ENCODE measurements at places on chromosomes 7 and 10.

GRCh38 chr10:27020243-27020642 is 80.1 kb downstream of the ANKRD26 start:
- DNase-seq, result no peak

DNA sequence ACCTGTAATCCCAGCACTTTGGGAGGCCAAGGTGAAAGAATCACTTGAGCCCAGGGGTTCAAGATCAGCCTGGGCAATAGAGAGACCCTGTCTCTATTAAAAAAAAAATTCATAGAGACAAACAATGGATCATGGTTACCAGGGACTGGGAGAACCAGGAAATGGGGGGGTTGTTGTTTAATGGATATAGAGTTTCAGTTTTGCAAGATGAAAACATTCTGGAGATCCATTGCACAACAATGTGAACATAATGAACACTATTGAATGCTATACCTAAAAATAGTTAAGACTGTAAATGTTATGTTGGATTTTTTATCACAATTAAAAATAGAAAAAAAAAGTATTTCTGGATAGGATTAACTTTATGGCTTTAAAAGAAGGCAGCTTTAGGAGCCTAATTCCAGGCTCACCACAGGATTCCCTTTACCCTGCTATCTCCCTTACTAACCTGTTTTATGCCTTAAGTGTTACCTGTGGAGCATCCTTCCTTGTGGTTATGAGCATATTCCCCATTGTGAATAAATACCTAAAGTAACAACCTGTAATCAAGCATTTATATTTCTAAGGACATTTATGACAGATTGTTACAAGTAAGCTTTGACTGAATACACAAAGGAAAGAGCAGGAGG is 45.1 kb upstream of the SGCE start:
- DNase-seq, result no peak

- DNase-seq, result no peak
These were observed 18.8 kb downstream of the MRPS24 start for GRCh38 chr7:43850348-43851116.

DNA sequence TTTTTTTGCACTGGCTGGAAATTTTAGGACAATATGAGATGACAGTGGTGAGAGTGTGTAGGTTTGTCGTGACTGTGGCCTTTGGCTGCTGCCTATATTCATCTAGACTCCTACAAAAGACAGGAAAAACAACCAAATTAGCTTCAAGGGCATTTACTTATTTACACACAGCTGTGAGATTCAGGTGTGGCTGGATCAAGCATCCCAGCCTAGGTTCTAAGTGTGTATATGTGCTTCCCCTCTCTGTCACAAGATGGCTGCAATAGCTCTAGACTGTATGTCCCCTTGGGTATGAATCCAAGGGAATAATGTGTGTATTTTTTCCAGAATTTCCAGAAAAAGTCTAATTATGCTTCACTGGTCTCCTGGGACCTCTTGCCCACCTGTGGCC is 25.5 kb upstream of the INPP5A start:
- DNase-seq, result no peak

GRCh38 chr10:46299536-46300369 is 13.0 kb downstream of the ANTXRL start:
- no peak for DNase-seq

GRCh38 chr10:129280155-129280502 is 186.9 kb upstream of the MGMT start:
- no peak for DNase-seq

GRCh38 chr7:9324513-9324912 is 891.1 kb downstream of the NXPH1 start:
- DNase-seq, result no peak

- DNase-seq, result no peak
These were observed 23.3 kb upstream of the MEST start for GRCh38 chr7:130468612-130469011.

DNA sequence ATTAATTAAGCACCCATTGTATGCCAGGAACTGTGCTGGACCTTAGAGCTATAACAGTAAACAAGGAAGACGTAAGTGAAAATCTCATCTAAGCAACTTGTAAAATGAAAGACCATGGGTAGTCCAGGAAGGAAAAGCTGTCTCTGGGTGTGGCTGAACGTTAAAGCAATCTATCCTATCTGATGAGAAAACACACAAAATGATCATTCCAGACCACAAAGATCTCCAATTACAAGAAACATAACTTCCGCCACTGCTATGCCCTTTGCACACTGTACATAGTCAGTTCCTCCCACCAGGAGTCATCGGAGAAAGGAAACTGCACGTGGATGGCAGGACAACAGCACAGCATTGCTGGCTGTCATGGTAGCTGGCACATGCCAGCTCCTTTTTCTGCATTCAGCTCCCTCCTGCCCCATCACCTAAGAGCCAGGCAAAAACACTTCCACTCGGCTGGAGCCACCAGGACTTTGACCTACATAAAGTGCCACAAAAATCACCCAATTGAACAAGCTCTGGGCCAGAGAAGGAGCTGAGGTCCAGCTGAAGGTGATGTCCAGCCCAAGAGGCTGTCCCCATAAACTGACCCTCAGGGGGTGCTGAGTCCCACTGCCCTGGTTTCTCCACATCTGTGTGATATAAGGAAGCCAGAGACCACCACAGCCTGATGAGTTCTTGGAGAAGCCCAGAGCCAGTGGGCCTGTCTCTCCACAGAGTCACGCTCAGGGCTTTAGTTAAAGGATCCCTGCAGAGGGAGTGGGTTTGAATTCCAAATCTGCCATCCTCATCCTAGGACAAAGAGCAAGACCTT is 56.4 kb downstream of the STEAP1B start:
- DNase-seq, result no peak

GRCh38 chr10:18140149-18140956 is at the start of gene CACNB2:
CACNB2 (plus strand) TSS chr10:18140424.
- peak; percentile 65 for DNase-seq

DNA sequence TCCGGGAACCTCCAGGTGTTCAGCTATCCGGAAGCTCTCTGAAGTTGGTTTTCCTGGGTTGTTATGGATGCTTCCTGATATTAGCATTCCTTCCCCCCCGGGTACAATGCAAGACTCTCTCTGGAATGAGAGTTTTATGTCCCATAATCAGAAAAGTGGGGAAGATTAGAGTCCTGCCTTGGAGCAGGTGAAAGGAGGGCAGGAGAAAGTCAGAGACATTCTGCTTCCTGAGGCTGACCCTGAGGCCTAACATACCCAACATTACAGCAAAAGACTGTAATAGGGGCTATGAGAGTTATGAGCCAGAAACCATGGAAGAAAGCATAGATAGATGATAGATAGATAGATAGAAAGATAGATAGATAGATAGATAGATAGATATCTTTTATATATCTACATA is 36.9 kb downstream of the PRPS1L1 start:
- DNase-seq, result no peak

- DNase-seq, result peak; percentile 20
These were observed 121.5 kb downstream of the CRPPA start for GRCh38 chr7:16299853-16300252.

DNA sequence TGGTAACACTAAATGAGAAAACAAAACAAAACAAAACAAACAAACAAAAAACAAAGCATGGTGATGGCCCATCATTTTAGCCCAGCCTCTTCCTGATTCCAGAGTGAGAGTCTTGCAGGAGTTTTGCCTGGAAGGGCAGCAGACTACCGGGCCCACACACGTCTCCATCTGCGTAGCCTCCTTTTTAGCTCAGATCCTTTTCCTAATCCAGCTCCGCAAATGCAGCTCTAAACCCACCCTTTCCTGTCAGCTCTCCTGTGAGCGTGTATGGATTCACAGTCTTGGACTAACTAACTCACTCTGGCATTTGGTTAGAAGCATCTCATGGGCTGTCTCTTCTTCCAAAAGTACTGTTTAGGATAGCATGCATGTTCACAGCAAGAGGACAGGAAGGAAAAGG is 14.0 kb downstream of the OR9A4 start:
- DNase-seq, result no peak

GRCh38 chr10:98885378-98885777 is 350.3 kb downstream of the HPSE2 start:
- DNase-seq, result peak; percentile 19

DNA sequence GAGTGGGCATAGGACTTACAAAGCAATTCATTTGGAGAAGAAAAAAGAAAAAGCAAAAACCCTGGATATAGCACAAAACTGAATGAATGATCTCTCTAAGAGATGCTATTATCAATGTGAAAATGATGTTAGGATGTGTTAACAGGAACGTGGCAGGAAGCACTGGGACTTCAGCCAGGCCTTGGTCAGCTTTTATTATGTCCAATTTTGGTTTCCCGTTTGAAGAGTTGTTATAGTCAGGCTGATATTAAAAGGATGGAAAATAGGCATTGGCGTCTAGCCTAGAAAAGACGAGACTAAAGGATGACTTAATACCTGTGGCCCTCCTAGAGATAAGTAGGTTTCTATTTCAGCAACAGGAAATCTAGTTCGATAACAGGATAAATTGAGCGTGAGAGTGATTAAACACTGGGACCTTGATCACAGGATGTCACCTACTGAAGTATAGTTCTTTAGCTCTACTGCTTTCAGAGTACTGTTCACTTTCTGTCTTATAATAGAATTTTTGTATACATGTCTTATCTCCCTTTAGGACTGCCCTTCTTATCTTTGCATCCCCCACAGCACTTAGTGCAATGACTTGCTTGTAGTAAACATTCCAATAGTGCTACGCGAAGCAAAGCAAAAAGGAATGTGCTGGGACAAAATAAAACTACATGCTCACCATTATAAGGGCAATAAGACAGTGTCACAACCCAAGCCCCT is 99.8 kb upstream of the AGBL3 start:
- peak; percentile 92 for DNase-seq

DNA sequence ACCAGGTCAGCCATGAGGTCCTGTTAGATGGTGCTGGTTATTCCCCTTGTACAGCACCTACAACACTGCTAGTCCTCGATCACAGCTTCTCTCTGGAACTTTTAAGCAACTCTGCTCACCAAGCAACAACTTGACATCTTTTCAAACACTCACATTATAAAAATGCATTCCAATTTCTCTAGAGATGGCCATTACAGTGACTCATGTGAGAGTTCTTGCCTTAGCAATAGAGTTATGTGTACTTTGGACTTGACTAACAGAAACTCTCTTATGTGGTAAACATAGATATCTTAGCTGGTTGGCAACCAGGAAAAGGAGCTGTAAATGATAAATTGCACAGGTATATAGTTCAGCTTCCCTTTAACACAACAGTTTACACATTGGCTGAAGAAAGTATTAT is 122.2 kb downstream of the PDE1C start:
- peak; percentile 86 for DNase-seq

GRCh38 chr7:132398253-132398925 is 177.9 kb downstream of the PLXNA4 start:
- DNase-seq, result no peak

GRCh38 chr10:113865901-113866300 is 11.4 kb downstream of the NHLRC2 start:
- DNase-seq, result no peak

GRCh38 chr10:71312811-71313789 is 6.0 kb upstream of the SLC29A3 start:
- peak; percentile 80 for DNase-seq

DNA sequence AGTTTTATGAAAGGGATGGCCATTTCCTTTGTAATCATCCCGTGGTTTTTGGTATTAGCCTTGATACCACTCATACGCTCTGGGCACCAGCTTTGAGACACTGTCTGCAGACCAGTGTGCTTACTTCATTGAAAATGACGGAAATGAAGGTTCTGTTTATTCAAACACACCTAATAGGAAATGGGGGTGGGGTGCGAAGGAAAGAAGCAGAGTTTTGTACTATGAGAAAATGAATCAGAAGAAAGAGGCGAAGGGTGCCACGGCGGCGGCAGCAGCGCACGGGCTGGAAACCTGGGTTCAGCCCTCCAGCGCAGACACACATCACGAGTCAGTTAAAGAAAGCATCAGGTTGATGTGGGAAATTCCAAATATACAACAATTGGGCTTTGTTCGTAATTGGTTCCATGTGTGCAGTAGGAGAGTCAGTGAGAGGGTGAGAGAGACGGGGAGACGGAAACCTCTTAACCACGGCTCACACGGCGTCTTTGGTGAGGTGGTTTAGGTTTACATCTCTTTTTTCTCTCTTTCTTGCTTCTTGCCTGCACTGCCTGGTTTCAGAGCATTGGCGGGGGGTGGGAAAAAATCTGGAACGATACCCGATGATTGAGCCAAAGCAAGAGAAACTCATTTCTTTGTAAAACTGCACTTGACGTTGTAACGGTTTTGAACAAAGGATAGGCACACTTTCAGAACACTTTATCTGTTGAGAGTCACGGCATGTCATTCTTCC is 321.2 kb downstream of the FRMD4A start:
- DNase-seq, result no peak

- DNase-seq, result no peak
These were observed 371.8 kb upstream of the KCND2 start for GRCh38 chr7:119900996-119901672.

GRCh38 chr10:133544506-133544905 is 17.3 kb downstream of the CYP2E1 start:
- DNase-seq, result no peak

DNA sequence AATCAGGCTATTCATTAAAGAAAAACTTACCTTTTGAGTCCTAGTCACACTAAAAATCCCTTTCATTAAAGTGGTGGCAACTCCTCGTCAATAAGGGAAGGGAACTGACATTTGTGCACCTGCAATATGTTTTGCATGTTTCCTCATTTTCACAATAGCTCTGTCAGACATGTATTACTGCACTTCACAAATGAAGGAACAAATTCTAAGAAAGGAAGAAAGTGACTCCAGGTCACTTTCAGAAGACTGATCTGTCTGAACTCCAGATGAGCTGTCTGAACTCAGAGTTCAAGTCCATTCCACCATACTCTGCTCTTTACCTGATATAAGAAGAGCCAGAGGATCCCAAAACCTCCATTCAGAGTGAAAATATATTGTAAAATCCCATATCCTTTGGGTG is 50.3 kb upstream of the GSAP start:
- DNase-seq, result no peak

- DNase-seq, result no peak
These were observed 180.0 kb upstream of the AHR start for GRCh38 chr7:17118412-17118811.

DNA sequence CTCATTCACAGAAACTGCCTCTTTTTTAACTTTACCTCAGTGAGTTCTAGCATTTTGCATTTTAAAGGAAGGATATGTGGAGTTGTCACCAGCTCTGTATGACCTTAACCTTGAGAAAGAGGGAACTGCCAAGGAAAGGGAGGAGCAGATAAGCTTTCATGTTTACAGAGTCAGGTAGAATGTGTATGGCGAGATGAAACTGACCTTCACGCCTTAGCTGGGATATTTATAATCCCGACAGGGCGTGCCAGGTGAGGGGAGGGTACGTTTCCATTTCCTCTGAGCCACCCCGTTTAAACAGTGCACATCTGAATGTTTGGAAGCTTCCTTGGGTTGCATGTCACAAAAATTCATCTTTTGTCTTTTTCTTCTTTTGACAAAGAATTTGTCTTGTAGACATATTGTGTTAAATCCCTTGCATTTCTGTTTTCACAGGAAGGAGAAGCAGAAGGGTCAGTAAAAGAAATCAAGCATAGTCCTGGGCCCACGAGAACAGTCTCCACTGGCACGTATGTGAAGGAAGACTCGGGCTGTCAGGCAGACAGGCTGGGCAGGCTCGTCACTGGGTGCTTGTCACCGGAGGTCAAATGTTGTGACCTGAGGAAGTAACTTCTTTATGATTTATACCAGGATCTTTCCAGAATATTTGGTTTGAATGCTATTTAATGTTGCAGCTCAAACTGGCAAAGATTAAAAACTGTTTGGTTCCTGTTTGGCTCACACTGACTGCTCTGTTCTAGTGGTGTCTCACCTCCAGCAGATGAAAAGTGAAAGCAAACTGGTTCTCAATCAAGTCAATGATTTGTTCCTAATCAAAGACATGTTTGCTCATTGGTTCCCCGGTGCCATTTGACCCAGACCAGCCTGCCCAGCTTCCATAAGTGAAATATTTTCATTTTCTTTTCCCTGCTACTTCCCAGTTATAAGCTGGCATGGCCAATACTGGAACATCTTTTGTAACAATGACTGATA is 16.2 kb downstream of the OPTN start:
- DNase-seq, result no peak

Measured in amniotic epithelial cell (primary cell).